Activated T-cell treated with anti-CD3 and anti-CD28 coated beads, Interleukin-2, amount 50 U/mL, for 72 hours (primary cell): ENCODE measurements at places on chromosomes 1 and 21.

DNA sequence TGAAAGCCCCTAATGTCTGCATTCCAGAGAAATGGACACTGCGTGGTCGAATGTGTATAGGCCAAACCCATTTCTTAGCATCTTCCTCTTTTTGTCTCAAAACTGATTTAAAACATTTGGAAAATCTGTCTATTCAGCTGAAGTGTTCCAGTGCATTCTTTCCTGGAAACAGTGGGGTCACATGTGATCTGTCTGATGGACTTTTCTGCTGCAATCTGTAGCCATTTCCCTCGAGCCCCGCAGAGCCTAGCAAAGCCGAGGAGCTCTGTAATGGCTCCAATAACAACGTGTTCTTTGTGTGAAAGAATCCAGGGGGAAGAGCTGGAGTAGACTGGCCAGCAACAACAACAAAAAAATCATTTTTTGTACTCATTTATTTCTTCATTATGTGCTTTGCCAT is 329.3 kb downstream of the BARHL2 start:
- H3K4me3 ChIP-seq: no peak overlapping the region
- peaks cover 6% of the 10 kb centered on the region for H3K27me3 ChIP-seq

GRCh38 chr1:98386675-98387440 is 274.7 kb upstream of the SNX7 start:
- DNase-seq: no peak
- H3K27ac ChIP-seq: no peak overlapping the region
- H3K36me3 ChIP-seq: no peaks in the 10 kb centered on the region

GRCh38 chr1:199875856-199876255 is 151.7 kb upstream of the NR5A2 start:
- no peak for DNase-seq
- H3K27ac ChIP-seq: no peak overlapping the region
- no peaks in the 10 kb centered on the region for H3K4me1 ChIP-seq
- no peak overlapping the region for H3K4me3 ChIP-seq
- H3K36me3 ChIP-seq: no peaks in the 10 kb centered on the region

DNA sequence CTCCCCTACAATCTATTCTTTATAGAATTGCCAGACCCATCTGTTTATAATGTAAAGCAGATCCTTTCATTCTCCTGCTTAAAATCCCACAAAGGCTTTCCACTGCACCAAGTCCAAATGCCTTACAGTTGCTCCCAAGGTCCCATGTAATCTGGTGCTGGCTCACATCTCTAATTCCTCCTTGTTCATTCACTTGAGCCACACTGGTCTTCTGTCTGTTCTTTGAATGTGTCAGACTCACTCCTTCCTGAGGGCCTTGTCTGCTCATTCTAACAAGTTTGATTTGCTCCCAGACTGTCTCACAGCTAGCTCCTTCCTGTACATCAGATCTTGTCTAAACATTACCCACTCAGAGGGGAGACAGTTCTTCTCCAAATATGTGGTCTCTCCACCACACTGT is 38.9 kb downstream of the ALG14 start:
- H3K36me3 ChIP-seq: peaks cover 1% of the 10 kb centered on the region
- no peaks in the 10 kb centered on the region for H3K27me3 ChIP-seq
- no peak overlapping the region for H3K27ac ChIP-seq
- H3K4me1 ChIP-seq: no peaks in the 10 kb centered on the region
- no peak overlapping the region for H3K4me3 ChIP-seq

DNA sequence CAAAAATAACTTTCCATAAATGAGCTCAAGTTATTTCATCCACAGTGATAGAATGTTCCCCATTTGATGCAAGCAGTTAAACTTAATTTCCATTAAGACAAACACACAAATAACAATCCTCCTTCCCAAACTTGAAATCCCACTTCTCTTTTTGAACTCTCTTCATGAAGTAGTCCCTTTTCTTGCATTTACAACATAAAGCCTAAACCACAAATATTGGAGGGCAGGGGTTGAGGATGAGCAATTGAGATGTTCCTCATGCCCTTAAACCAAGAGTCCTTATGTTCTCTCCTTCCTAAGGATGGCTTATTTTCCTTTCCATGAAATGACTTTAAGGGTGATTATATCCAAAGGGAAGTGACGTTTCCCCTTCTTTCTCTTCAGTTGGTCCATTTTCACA is 228.8 kb downstream of the DISC1 start:
- DNase-seq: no peak
- no peaks in the 10 kb centered on the region for H3K36me3 ChIP-seq
- H3K27me3 ChIP-seq: no peaks in the 10 kb centered on the region
- no peak overlapping the region for H3K4me3 ChIP-seq
